ENCODE measurements at places on chromosomes 2 and 18. TPM values are rescaled to one million over a fixed set of nuclear protein-coding genes. Genes with fewer than 3 reads are reported as not detected.

The FEV gene
- total RNA-seq, result not detected

GRCh38 chr2:63581298-63581961 lies 6.8 kb downstream of the WDPCP start:
- no peak overlapping the region for H3K27ac ChIP-seq
- H3K36me3 ChIP-seq, result no peaks in the 10 kb centered on the region
- H3K4me1 ChIP-seq, result no peaks in the 10 kb centered on the region
- DNase-seq, result peak; percentile 17
- H3K4me3 ChIP-seq, result no peak overlapping the region

The LHCGR gene
- total RNA-seq, result not detected

DNA sequence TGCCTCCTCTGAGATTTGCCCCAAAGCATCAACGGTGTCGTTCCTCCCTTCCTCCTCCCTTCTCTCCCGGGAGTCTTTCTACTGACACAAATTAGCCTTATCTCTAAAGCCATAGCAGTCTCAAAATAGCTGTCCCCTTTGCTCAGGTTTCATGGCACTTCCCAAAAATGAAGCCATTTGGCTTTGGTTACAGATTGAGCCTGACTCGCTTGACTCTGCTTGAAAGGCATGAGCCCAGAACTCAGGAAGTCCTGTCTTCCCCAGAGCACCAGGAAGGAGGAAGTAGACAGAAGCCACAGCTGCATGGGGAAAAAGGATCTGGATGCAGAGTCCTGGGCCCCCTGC lies 234.4 kb upstream of the RGPD4 start:
- no peaks in the 10 kb centered on the region for H3K27me3 ChIP-seq
- no peak overlapping the region for H3K4me3 ChIP-seq
- no peak overlapping the region for H3K27ac ChIP-seq

DNA sequence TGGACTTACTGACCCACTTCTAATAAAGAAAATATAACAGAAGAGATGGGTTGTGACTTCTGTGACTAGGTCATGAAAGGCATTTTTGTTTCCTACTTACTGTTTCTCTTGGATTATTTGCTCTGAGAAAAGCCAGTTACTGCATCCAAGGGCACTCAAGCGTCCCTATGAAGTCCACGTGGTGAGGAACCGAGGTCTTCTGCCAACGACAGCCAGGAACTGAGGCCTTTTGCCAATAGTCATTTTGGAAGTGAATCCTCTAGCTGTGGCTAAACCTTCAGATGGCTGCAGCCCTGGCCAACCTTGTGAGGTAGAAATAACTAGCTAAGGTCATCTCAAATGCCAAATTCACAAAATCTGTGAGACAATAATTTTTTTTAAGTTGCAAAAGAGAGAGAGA lies 449.8 kb upstream of the RGPD4 start:
- H3K4me3 ChIP-seq, result no peak overlapping the region
- no peak overlapping the region for H3K27ac ChIP-seq
- no peaks in the 10 kb centered on the region for H3K4me1 ChIP-seq
- DNase-seq, result no peak
- H3K27me3 ChIP-seq, result no peaks in the 10 kb centered on the region
- H3K36me3 ChIP-seq, result no peaks in the 10 kb centered on the region

- DNase-seq, result no peak
- no peak overlapping the region for H3K27ac ChIP-seq
- H3K27me3 ChIP-seq, result peaks cover 2% of the 10 kb centered on the region
- H3K36me3 ChIP-seq, result no peaks in the 10 kb centered on the region
- no peak overlapping the region for H3K4me3 ChIP-seq
These were observed 31.7 kb downstream of the SPP2 start for GRCh38 chr2:234081970-234082822.

- H3K27ac ChIP-seq, result no peak overlapping the region
- H3K4me1 ChIP-seq, result no peaks in the 10 kb centered on the region
- no peaks in the 10 kb centered on the region for H3K27me3 ChIP-seq
- H3K36me3 ChIP-seq, result no peaks in the 10 kb centered on the region
- DNase-seq, result no peak
These were observed 348.4 kb upstream of the REG3G start for GRCh38 chr2:78676921-78677696.

DNA sequence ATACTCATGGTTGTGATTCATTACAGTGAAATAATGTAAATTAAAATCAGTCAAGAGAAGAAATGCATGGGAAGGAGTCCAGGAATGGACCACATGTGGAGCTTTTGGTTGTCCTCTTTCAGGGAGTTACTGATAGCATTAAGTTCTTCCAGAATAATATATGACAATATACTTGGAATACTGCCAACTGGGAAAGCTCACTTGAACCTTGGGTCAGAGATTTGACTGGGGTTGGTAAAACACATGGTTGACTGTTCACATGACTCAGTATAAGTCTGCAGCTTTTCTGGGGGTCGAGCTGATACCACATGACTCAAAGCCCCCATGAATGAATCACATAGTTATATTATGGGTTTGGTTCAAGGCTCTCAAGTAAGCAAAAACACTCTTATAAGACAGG lies 1109.0 kb upstream of the CHAC2 start:
- no peaks in the 10 kb centered on the region for H3K36me3 ChIP-seq
- no peaks in the 10 kb centered on the region for H3K27me3 ChIP-seq
- peak; percentile 100 for DNase-seq
- no peak overlapping the region for H3K4me3 ChIP-seq

DNA sequence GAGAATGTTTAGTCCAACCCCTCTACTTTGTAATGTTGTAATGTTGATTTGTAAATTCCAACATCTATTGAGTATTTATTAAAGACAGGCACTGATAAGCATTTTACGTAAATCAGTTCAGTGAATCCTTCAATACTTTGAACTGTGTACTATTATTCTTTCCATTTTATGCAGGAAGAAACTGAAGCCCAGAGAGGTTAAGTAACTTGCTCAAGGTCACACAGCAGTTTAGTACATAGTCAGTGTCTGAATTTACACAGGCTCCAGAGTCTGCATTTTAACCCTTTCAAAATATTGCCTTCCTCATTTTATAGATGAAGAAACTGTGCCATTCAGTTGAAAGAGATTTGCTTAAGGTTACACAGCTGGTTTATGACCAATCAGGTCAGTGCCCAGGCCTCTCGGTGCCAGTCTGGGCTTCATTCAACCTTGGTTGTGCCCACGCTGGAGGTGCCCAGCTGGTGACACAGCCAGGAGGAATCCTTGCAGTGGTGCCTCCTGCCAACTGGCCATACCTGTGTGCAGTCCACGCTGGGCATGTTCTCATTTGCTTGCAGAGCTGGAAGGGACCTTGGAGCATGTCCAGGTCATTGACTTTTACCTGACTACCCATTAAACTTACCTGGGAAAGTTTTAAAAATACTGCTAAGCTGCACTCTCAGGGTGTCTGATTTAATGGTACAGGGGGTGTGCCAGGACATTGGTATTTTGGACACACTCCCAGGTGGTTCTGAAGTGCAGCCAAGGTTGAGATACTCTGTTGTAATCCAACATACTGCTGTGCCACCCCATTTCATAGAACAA lies 74.3 kb upstream of the CYRIA start:
- no peak overlapping the region for H3K4me3 ChIP-seq
- no peaks in the 10 kb centered on the region for H3K4me1 ChIP-seq
- no peaks in the 10 kb centered on the region for H3K27me3 ChIP-seq
- no peaks in the 10 kb centered on the region for H3K36me3 ChIP-seq
- no peak overlapping the region for H3K27ac ChIP-seq
- DNase-seq, result no peak

DNA sequence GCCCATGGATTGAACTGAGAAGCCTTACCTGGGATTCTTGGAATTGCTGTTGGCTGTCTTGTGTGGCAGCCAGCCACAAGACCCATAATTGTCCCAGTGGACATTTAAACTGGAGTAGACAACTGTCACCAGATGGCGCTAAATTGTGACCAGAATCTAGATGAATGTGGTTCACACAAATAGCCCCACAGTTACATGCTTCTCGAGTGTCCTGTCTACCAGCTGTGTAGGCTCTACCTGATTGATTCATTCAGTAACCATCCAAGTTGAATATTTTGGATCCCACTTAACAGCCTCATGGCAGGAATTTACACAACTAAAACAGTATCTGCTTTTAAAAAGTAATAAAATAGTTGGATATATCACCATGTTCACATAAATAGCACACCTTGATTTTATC lies 73.2 kb downstream of the MAP4K4 start:
- H3K36me3 ChIP-seq, result no peaks in the 10 kb centered on the region
- H3K4me1 ChIP-seq, result peaks cover 2% of the 10 kb centered on the region
- H3K27ac ChIP-seq, result no peak overlapping the region
- DNase-seq, result peak; percentile 63
- no peak overlapping the region for H3K4me3 ChIP-seq

- H3K4me3 ChIP-seq, result no peak overlapping the region
- H3K27me3 ChIP-seq, result no peaks in the 10 kb centered on the region
- no peak overlapping the region for H3K27ac ChIP-seq
- DNase-seq, result no peak
- H3K36me3 ChIP-seq, result no peaks in the 10 kb centered on the region
- H3K4me1 ChIP-seq, result no peaks in the 10 kb centered on the region
These were observed 1245.5 kb upstream of the FAM98A start for GRCh38 chr2:34844629-34845028.

DNA sequence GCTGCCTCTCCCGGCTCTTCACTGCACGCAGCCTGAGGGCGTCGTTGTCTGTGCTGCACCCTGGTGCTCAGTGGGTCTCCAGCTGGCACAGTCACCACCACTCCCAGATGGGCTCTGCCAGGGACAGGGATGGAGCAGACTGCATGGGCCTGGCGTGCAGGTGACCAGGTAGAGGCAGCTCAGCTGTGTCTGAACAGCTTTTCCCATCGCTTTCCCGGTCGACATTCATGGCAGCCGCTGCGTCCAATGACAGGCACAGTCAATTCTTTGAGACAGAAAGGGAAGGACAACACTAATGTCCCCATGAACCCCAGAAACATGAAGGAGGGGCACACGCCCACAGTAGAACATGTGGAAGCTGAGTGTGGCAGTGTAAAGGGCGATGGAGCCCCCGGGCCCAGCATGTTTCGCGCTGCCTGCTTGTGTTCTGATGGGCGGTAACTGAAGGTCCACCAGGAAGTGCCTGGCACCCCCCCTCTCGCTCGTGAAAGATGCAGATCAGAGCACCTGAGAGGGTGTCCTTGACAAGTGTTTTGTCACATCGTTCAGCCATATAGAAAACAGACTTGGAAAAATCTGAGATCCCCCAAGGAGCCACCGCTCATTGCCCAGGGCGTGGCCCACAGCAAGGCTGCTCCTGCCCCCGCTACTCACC lies 122.4 kb downstream of the NFATC1 start:
- no peak for DNase-seq
- no peak overlapping the region for H3K27ac ChIP-seq
- H3K27me3 ChIP-seq, result no peaks in the 10 kb centered on the region
- H3K4me1 ChIP-seq, result no peaks in the 10 kb centered on the region

- peak overlapping the region; percentile 1 for H3K27ac ChIP-seq
- H3K27me3 ChIP-seq, result no peaks in the 10 kb centered on the region
- DNase-seq, result no peak
- no peak overlapping the region for H3K4me3 ChIP-seq
- peaks cover 4% of the 10 kb centered on the region for H3K36me3 ChIP-seq
These were observed 58.7 kb downstream of the CRIM1 start for GRCh38 chr2:36414307-36414706.

The RAB6C gene
- total RNA-seq, result not detected

GRCh38 chr2:197993830-197994229 lies 189.4 kb downstream of the PLCL1 start:
- peak; percentile 38 for DNase-seq
- no peaks in the 10 kb centered on the region for H3K36me3 ChIP-seq
- no peaks in the 10 kb centered on the region for H3K27me3 ChIP-seq
- no peak overlapping the region for H3K4me3 ChIP-seq

The SPC25 gene
- total RNA-seq, result not detected

The RALB gene
- 46.2 TPM for total RNA-seq

Measured in fibroblast of lung (primary cell).